ENCODE measurements at places on chromosomes 7 and 10.

DNA sequence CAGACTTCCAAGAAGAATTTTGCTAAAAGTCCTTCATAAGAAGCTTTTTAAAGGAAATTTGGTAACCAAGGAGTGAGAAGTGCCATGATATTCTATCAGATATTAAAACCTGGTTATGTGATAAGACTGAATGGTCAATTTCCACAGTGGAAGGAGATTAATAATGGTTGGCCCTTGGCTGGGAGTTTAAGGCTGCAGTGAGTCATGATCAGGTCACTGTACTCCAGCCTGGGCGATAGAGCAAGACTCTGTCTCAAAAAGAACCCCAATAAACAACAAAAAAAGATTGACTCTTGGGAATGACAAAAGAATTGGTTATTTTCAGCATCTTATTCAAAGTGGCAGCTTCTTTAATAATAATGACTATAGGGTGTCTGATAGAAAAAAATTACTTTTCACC is 37.2 kb downstream of the EXOC4 start:
- no peak for DNase-seq

DNA sequence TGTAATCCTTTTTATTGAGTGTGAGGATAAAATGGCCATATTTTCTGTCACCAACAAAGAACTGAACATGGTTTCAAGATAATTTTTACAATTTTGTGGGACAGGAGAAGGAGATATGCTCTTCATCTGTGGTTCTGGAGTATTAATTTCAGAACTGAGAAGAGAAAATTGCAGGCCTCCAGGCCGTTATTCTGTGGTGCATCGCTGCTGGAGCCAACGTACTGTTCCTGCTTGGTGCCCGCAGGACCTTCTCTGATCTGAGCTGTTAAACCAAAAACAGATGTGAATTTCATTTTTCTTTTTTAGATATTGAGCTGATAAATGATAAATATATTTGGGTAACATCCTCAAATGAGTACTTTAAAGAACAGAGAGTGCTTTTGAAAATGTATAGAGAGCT is 63.9 kb downstream of the IKZF1 start:
- DNase-seq, result no peak

- DNase-seq, result no peak
Measured at GRCh38 chr10:28842321-28842720, 165.0 kb downstream of the BAMBI start.

DNA sequence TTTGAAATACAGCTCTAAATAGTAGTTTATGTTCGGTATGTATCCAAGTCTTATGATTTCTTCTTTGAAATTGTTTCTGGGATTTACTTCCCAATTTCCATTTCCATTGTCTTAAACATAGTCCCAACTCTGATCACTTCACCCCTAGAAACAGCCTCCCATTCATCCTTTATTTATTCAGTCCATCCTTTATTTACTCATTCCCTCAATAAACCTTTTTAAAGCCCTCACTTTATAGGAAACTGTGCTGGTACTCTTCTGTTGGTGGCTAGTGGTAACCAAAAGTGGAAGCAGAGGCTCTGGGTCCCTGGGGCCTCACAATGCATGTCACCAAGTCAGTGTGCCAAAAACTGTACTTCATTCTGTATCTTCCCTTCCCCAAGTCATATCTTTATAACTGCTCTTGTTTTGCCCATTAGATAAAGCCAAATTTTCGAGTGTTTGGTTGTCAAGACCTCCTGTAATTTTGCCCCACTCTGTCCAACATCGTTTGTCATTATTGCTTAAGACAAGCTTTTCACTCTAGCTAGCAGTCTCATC is 3.9 kb upstream of the EPC1 start:
- no peak for DNase-seq

GRCh38 chr7:29516491-29516890 is 47.1 kb upstream of the PRR15 start:
- no peak for DNase-seq

DNA sequence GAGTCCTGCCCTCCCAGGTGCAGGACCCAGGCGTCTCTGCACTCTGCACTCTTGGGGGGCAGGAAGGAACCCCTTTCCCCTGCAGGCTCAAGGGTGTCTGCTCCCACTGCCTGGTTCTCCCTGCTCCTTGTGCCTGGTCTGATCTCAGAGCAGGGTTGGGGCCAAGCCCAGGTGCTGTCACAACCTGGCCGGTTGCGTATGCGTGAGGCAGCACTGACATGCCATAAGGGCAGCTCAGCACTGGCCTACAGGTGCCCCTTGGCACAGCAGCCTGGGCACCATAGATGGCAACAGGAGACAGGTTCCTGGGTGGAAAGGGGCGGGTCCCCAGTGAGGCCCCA is 33.2 kb downstream of the DKK1 start:
- no peak for DNase-seq

DNA sequence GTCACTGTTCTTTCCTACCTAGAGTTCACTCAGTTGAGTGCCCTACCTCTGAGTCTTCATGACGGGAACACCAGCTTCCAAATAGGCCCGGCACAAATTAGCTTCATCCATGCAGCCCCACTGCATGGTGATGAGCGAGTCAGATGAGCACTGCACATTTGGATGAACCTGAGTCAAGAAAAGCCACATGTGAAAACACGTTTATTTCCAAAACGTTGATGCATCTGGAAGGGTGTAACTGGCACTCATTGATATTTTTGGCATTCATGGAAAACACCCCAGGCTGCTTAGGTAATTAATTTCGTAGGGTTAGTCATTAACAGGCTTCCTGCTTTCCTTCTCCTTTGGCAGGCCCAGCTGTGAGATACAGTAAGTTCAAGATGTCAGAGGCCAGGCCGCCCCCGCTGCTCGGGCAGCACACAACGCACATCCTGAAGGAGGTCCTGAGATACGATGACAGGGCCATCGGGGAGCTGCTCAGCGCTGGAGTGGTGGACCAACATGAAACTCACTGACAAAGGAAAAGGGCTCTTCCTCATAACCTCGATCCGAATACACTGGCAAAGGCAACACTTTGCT is 725.2 kb downstream of the SUGCT start:
- DNase-seq, result no peak

GRCh38 chr7:156456503-156457115 is 184.0 kb upstream of the RNF32 start:
- DNase-seq, result no peak

- DNase-seq, result no peak
Measured at GRCh38 chr10:14459665-14460064, 128.9 kb upstream of the FRMD4A start.

GRCh38 chr7:149727899-149728476 is 45.4 kb downstream of the ZNF467 start:
- DNase-seq, result no peak

GRCh38 chr10:126147866-126148587 is 240.2 kb downstream of the ADAM12 start:
- no peak for DNase-seq

DNA sequence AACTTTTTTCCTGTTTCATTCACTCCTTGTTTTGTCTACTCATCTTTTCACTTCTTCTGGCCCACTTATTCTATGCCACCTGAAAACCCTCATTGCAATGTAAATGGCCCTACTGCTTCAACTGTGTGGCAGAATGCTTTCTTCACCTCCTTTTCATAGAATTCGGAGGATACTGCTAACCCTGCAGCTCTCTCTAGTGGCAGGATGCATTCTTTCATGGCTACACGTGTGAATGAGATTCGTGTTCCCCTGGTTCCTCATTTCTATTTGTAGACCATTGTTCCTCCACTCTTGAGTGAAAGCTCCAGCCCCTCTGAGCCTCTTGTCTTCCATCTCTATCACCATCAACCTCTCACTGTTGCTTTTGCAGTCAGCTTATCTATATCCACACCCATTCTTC is 20.9 kb upstream of the CYP26C1 start:
- DNase-seq, result peak; percentile 26

GRCh38 chr7:156725936-156726335 is 85.4 kb downstream of the RNF32 start:
- no peak for DNase-seq

DNA sequence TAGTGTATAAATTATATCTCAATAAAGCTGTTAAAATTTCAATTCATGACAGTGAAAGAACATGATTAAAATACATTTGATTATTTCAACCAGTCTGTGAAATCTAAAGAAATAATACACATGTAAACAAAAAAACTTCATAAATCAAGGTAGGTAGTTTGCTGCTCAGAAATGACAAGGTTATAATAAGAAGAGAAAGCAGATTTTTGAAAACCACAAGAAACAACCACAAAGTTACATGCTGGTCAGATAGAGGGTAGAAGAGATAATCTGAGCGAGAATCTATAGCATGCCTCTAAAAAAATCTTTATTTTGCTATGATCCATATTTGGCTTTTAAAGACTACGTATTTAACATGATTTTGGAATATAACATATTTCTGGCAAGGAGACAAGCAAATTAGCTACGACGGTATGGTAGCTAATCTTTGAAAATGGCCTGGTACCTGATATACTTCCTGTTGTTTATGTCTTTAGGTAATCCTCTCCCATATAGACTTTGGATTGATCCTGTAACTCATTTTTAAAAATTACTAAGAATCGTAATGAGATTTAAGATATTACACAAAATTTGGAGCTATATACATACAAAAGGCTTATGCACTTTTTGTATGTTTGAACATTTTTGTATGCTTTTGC is 23.5 kb upstream of the VCL start:
- no peak for DNase-seq

DNA sequence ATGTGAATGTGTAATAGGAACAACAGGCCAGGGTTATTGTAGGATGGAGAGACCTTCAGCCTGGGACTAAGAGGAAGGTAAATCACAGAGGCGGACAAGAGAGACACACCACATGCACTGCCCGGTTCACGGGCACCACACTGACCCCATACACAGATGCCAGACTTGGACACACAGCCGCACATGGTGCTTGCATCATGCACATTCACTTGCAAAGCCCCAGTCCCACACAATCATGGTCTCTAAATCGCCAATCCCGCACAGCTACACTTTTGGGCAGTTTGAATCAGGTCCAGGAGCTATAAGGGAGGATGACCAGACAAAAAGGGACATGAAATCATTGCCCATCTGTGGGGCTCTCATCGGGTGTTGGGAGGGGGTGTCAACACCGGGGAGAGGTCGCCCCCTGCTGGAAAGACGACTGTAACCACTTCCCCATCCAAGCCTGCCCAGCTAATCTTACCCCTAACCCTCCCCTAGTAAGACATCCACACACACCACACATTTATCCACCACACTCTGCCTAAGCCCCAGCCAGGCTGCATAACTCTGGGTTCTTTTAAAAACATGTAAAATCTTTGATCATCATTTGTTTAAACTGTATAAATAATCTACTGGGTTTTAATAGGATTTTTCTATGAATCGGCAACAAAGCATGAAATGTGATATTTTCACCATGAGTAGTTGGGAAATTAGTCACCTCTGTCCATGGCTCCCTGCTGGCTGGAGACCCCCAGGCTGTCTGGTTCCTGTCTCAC is 40.5 kb upstream of the SLF2 start:
- peak; percentile 82 for DNase-seq

DNA sequence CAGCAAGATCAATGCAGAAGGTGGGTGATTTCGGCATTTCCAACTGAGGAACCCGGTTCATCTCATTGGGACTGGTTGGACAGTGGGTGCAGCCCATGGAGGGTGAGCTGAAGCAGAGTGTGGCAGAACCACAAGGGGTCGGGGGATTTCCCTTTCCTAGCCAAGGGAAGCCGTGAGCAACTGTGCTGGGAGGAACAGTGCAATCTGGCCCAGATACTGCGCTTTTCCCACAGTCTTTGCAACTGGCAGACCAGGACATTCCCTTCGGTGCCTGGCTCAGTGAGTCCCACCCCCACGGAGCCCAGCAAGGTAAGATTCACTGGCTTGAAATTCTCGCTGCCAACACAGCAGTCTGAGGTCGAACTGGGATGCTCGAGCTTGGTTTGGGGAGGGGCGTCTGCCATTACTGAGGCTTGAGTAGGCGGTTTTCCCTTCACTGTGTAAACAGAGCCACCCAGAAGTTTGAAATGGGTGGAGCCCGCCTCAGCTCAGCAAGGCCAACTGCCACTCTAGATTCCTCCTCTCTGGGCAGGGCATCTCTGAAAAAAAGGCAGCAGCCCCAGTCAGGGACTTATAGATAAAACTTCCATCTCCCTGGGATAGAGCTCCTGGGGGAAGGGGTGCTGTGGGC is 58.6 kb upstream of the SLC26A5 start:
- DNase-seq, result no peak

GRCh38 chr7:82234457-82235049 is 209.0 kb downstream of the CACNA2D1 start:
- no peak for DNase-seq

DNA sequence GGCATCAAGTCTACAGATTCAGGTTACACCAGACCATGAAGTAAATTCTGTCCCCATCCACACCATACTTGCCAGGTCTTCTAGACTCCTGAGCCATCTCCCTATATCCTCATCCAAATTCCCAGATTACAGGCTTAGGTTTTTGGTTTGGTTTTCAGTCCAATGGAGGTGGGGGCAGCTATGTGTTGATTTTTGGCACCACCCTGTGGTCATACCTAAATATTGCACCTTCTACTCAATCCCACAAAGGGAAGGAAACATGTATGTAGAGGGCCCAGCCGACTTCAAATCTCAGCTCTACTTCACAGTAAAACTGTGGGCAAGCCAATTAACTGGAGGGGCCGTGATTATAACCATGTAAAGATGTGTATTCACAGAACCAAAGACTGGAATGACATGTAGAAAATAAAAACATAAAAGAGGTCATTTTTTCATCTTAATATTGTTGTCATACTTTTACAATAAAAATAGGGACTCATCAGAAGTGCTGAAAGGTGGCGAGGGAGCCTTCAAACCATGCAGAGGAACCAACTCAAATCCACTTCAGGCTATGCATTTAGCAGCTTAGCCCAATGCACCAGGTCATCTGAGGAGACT is 19.8 kb downstream of the ERCC6 start:
- peak; percentile 30 for DNase-seq

GRCh38 chr7:6271694-6272440 is 557 bp downstream of the CYTH3 start:
- DNase-seq, result peak; percentile 17

DNA sequence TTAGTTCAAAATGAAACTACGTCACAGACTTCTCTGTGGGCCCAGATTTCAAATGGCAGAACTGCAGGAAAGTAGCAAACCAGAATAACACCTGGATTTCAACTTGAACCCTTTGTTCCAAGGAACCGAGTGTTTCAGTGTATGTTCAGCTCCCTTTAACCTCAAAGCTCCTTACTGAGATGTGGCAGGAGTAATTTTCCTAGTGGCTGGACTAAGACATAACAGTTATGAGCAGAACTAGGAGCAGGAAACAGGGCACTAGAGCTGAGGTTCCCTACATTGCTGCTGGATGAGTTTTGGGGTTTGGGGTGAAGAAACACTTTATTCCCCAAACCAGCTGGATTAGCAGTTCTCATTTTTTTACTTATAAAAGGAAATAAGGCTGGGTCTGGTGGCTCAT is 50.1 kb downstream of the NSUN6 start:
- no peak for DNase-seq

DNA sequence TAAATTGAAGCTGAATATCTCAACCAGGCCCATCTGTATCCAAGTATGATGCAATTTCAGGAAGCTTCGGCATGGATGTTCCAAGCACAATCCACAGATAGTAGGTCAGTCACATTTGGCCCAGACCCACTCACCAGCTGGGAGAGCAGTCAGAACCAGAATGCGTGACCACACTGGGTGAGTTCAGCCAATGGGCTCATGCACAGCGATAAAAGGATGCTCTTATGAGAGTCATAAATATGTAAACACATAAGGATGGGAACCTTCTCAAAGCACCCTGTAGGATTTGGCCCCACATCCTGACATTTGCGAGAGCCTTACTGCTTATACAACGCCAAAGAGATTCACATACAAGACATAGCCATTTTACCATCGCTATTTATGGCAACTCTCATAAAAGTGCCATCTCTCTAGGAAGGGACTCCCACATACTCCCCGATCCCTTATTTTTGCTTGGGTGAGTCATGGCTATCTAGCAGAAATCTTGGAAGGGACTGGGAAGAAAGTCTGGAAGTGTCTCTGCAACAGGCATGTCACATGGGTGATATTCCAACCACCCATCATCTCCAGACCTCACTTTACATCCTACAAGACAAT is 3.0 kb downstream of the AFAP1L2 start:
- DNase-seq, result no peak

All from activated naive CD4-positive, alpha-beta T cell treated with anti-CD3 and anti-CD28 coated beads for 36 hours (primary cell).